ENCODE measurements at places on chromosomes 16 and 17.

GRCh38 chr16:69089091-69089910, 16.2 kb upstream of the HAS3 start:
- no peak for DNase-seq

- DNase-seq: no peak
Measured at GRCh38 chr17:2388020-2388682, 12.7 kb downstream of the MNT start.

DNA sequence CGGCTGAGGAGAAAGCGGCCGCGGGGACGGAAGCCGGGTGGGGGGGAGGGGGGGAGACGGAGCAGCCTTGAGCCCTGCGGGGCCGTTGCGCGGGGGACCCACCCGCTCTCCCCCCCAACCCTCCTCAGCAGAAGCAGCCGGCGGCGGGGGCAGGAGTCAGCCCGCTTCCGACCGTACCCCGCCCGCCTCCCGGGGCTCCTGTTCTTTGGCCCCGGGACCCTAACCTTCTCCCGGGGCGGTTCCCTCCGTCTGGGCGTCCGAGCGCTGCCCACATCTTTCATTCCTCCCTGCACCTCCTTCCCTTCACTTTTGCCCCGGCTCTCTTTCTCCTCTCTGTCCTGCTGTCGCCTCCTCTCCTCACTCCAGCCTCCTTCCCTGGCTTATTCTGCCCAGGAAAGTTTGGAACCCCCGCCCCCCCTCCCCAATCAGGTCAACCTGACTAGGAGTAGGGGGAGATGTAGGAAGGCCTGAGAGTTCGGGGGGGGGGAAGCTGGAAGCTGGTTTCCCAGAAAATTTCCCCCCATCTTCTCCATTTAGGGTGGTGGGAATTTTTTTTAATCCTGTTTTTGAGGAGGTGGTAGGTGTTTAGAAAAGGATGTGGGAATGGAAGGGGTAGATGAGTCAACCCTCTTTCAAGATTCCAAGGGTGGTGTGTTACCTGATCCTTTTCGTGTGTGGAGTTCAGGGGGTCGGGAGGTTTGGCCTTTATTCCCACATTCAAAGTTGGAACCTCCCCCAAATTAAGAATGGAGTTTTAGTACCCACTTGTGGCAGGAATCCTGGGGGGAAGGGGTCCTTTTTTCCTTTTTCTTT, 427 bp upstream of the NLK start:
- DNase-seq: no peak

- no peak for DNase-seq
Measured at GRCh38 chr16:84631886-84632285, 14.0 kb upstream of the COTL1 start.

DNA sequence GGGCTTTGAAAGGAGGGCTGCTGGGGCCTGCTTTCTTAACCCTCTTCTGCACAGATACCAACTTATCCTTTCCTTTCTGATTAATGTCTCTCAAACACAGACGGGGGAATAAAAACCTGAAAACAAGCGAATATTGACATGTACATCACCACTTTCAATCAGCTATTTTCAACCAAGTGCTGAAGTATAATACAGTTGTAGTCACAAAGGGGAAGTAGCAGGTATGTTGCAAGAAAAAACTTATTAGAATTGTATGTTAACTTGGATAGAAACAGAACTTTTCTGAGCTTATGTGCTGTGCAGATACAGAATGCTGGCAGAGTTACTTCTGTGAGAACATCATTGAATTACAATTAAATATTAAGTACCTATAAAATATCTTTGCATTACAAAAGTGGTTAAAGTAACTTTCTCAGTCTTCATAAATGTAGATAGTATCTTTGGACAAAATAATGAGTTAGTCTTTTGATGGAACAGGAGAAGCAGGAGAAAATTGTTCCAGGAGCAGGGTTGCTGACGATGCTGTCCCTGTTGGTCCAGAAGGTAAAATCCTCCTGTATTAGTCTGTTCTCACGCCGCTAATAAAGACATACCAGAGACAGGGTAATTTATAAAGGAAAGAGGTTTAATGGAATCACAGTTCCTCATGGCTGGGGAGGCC, 59.5 kb downstream of the RPTOR start:
- DNase-seq: no peak
